Suprapubic skin (tissue), 4 donors: ENCODE measurements at places on chromosomes 1 and 21. TPM values are rescaled to one million over a fixed set of nuclear protein-coding genes. Genes with fewer than 3 reads are reported as not detected.

IGSF3 gene
- 57.6 TPM for total RNA-seq

C1QA gene
- 7.2 TPM for total RNA-seq

ZSWIM5 gene
- total RNA-seq = 3.2 TPM

FCGR3A gene
- total RNA-seq = 5.3 TPM

SH2D1B gene
- not detected for total RNA-seq

OR2T35 gene
- not detected for total RNA-seq

ADAMTS1 gene
- 29.2 TPM for total RNA-seq

PRAMEF26 gene
- total RNA-seq = not detected

S100A8 gene
- 38.4 TPM for total RNA-seq
